ENCODE measurements at places on chromosomes 3 and 15. TPM values are rescaled to one million over a fixed set of nuclear protein-coding genes. Genes with fewer than 3 reads are reported as not detected.

- DNase-seq, result no peak
These were observed 109.5 kb downstream of the THRB start for GRCh38 chr3:24385012-24385615.

DNA sequence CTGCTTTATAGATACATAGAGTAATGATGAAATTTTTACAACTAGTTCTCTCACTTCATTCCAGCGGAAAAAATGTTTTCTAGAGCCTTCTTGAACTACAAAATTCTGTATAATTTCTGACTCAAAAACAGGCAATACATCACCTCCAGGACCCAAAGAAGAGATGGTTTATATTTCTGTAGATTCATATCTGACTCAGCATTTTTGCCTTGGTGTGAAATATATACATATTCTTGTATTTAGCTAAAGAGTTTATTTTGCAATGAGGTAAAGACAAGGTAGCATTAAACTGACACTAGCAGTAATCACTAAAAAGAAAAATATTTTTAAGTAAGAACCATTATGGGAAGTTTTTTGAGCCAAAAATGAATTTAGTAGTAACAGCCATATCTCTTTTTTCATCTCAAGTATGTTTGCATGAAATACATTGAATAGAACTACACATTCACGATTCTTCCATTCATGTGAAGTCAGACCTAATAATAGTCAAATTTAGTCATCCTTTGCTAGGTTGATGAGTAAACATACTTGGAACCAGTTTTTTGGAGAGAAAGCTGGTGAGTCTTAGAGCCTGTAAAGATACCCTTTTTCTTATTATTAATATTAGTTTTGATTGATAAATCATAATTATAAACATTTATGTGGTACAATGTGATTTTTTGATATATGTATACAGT, 31.6 kb downstream of the COL8A1 start:
- no peak for DNase-seq

DNA sequence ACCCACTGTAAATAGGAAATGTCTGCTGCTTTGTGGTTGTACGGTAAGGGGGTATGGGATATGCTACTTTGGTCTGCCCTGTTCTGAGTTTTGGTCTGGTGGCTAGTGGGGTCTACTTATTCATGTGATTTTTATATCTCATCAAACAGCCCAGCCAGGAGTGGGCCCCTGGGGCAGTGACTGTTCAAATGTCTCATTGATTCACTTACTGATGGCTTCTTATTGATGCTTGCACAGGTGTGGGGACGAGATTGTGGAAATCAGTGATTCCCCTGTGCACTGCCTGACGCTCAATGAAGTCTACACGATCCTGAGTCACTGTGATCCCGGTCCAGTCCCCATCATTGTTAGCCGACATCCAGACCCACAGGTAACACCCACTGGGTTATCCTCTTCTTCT, 38.5 kb downstream of the STARD5 start:
- DNase-seq, result no peak

GRCh38 chr15:78938658-78939488, 6.0 kb downstream of the CTSH start:
- DNase-seq, result no peak

GRCh38 chr15:71353171-71353570, 237.9 kb downstream of the THSD4 start:
- DNase-seq, result no peak

DNA sequence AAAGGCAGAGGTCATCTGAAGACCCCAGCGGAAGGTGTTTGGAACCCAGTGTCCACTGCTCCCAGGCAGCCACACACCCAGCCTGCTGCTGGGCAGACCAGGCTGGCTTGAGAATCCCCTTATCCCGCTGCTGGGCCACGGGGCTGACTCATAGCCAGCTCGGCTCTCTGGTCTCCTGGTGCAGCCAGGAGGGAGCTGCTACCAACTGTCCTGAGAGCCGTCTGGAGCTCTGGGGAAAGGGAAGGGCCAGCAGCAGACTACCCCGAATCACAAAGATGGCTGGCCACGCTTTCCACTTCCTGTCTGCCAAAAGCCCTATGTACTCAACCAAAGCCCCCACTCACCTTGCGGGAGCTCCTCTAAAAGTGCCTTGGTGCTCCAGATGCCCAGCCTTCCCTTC, 38.3 kb downstream of the WHAMM start:
- no peak for DNase-seq

- no peak for DNase-seq
These were observed 118.7 kb downstream of the PDE8A start for GRCh38 chr15:85100186-85100937.

- DNase-seq, result no peak
These were observed 86.1 kb upstream of the SERPINI2 start for GRCh38 chr3:167559924-167560323.

Gene EXD1
- not detected for total RNA-seq

Gene PODXL2
- 43.6 TPM for total RNA-seq
